ENCODE measurements at places on chromosomes 5 and 9.

DNA sequence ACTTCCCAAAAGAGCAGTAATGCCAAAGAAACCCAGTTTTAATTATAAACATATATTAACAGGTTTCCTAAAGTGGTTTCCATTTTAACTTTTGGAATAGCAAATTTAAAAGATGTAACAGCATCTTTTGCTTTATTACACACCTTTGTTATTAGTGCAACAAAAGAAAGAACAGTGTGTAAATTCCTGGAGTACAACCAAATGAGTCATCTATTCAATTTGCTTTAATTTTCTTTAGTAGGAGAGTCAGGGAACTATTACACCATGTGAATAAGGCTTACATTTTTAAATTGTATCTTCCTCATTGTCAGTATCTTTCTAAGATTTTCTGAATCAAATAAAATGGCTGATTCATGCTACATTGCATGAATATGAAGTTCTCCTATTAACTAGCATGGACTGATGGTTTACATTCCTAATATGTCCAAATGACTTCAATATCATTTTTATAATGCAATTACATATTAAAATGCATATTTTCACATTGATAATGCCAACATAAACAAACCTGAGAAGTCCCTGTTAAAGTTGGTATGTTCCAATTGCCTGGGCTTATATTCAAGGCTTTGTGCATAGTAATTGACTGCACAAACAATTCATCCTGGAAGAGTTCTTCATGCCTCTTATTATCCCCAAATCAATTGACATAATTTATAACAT lies 22.5 kb downstream of the EDIL3 start:
- no peak for DNase-seq

- no peak for DNase-seq
Measured at GRCh38 chr5:84383816-84384603, 670 bp downstream of the EDIL3 start.

DNA sequence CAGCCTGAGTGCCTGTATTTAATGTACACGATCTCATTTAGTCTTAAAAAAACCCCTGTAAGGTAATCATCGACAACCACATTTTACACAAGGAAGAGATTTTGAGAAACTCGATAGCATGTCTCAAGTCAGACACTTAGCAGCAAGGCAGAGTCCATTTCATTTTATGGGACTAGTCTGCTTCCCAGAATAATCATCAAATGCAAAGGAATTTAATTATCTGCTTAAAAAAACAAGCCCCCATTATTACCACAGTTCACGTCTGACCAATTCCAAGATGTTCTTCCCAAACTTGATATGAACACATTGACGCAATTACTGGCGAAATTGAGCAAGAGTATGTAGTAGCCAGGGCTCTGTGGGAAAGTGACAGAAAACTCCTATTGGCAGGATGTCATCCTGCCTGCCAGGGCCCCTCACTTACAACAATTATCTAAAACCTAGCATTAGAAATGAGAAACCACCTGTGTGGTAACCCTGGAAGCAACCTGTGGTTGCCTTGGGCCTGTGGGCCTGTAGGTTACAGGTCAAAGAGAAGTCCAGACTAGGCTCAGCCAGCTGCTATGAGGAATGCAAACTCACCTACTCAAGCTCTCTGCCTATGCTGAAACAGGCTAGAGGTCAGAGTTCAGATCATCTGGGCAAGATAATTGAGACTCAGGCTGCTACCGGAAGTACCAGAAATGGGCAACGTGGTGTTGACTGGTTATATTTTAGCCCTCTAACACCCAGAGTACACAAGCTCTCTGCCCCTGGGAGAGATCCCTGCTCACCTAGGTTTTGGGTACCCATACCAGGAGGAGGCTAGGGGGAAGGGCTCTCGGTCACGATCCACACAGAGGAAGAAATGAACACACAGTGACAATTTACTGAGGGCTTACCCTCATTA lies 1.6 kb downstream of the B4GALT1 start:
- peak; percentile 11 for DNase-seq

GRCh38 chr5:127981498-127981897 lies 102.1 kb upstream of the SLC12A2 start:
- no peak for DNase-seq

- no peak for DNase-seq
Measured at GRCh38 chr5:179769796-179770195, 24.0 kb upstream of the LTC4S start.

DNA sequence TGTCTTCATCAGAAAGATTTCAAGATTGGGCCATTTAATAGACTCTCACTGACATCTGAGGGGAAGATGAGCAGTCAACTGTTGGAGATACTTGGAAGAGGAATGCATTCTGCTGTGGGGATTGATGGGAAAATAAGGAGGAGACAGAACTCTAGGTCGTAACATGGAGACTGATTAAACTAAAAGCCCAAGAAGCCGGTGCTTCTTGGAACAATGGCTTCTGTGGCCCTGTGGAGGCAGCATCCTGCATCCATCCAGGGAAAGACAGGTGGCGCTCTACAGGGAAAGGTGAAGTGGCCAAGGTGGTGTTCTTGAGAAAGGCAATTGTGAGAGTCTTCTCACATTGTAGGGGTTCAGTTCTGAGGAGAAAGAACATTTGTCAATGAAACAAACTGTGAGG lies 31.3 kb downstream of the ZFAND5 start:
- DNase-seq, result no peak

DNA sequence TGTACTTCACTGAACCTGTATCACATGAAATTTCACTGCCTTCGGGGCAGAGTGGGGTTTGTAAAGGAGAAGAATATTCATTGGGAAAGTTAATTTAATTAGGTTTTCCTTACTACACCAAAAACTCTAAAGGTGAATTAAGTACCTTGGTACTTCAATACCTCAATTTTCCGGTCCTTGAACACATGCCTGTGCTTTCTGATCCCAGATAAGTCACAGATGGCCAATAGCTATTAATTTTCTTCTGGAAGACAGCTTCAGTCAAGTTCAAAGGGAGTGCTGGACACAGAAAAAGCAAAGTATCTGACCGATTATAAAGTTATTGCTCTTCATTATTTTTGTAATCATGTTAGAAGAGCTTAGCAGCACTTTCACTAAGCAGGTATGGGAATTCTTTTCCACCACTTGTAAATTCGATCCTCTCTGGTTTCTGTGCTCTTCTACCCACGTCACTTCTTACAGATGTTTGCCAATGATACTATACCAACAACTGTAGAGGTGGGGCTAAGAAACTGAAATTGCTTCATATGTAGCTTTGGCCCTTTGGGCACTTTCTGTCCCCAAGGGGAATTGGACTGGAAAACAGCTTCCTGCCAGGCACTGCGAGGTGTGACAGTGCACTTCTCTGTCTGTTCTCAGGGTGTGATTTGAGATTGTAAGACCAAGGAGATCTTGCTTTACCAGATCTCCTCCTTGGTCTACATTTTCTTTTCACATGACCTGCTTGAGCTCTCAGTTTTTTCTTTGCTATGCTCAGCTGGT lies 164.0 kb downstream of the CCDC192 start:
- DNase-seq, result no peak

DNA sequence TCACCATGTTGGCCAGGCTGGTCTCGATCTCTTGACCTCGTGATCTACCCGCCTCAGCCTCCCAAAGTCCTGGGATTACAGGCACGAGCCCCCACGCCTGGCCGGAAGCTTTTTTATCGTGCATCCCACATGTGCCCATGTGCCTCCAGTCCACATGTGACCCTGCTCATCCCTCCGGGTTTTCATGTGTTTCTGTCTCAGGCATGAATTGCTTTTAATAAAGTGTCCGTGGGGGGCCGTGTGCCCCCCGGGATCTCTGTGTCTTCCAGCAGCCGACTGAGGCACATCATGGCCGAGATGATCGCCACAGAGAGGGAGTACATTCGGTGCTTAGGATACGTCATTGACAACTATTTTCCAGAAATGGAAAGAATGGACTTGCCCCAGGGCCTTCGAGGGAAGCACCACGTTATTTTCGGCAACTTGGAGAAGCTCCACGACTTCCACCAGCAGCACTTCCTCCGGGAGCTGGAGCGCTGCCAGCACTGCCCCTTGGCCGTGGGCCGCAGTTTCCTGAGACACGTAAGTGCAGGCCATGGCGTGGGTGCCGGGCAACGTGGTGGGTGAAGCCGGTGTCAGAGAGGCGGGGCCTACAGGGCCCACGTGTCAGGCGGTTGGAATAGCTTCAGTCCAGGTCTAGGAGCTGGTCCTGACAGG lies 22.1 kb upstream of the LRRC14B start:
- DNase-seq, result no peak

- no peak for DNase-seq
Measured at GRCh38 chr9:113427629-113428028, 17.1 kb downstream of the C9orf43 start.

DNA sequence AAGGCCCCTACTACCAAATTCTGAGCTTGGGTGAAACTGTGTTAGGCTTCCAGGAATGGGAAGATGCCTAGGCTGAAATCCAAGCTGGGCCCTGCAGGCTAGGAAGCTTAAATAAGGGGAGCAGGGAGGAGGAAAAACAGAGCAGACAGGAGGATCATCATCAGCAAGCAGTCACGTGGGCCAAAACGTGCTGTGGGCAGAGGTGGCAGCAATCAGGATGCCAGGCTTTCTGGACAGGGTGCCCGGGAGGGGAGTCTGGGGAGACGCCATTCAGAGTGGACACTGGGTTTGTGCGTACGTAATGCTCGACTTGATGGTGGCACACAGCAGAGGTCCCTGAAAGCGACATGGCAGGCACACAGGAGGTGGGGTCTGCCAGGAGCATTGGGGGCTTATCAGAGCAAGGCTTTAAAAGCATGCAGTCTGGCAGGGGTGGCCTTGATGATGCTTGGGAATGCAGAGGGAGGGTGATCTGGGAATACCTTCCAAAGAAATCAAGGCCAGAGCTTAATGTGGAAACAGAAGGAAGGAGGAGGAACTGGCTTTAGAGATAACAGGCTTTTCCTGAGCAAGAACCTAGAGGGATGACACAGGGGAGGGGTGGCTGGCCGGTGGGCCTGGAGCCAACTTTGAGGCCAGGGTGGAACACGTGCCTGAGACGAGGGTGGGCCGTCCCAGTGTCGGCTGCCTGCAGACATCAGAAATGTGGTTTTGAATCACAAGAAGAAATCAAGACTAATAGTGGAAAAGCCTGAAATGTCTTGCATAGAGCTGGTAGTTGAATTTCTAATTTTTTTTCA lies 212.5 kb downstream of the GADD45G start:
- DNase-seq, result no peak

DNA sequence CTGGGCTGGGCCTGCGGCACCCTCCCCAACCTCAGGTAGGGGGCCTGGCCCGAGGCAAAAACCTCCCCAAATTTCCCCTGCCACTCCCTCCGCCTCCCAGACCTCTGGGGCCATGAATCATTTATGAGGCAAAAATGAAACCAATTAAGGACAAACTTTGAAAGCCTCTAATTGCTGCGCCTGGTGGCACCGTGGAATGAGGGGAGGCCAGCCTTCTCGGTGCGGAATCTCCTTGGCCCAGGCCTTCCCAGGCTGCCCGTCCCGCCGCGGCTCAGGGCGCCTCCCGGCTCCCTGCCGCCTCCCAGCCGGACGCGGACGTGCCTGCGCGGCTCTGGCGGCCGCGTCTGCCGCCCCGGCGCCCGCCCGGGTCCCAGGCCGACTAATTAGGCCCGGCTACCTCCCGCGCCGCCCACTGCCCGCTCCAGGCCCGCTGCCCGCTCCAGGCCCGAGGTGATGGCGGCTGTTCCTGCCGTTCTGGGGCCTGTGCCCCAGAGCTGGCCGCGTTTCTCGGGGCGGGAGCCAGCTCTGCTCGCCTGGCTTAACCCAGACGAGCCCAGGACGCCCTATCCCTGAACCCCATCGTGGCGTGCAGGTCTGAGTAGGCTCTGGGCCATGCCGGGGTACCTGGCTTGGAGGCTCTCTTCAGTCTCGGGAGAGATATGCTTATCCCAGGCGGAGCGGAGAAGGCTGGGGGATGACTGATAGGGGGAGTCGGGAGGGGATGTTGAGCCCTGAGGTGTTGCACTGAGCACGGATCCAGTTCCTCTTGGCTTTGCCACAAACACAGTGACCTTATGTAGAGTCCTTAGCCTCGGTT lies 20.1 kb downstream of the CXXC5 start:
- no peak for DNase-seq

DNA sequence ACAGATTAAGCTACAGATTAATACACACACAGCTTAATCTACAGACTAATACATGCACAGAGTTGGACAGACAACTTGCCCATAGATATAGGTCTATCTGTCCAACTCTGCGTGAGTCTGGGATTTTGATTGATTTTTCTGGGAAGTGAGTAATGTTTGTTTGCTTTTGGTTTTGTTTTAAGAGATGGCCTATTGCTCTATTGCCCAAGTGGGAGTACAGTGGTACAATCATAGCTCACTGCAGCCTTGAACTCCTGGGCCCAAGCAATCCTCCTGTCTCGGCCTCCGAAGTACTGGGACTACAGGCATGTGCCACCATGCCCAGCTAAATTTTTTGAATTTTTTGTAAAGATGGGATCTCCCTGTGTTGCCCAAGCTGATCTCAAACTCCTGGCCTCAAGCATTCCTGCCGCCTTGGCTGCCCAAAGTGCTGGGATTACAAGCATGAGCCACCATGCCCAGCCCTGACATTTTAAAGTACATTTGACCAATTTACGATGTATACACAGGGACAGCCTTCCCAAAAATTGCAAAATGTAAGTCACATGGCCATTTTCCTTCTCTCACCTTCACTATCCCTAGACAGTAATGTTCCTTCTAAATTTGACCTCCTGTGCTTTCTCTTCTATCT lies 50.8 kb downstream of the PAPPA start:
- DNase-seq, result no peak

DNA sequence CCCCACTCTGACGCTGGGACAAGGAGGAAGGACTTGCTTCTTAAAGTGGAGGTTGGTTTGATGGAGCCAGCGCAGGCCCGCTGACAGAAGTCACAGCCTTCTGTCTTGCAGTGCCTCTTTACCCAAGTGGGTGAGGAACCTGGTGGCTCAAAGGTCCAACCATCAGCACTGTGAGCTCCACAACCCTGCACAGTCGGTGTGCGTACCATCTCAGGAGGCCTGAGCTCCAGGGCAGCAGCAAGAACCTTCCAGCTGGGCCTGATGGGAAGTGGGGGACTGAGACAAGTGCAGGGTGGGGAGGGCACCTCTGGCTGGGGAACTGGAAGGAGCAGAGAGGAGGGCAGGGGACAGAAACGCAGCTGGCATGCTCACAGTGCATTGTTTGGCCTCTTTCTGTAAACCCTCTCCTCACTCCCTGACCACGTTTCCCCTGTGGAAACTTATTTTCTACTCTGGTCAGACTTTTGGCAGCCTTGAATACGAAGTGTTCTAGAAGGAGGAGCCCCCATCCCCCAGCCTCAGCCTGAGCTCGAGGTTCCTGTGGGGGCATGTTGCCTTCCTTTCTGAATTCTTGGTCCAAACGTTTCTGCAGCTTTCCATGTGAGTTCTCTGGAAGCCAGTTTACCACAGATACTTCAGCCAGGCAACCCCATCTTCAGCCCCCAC lies 178.5 kb upstream of the PITX1 start:
- DNase-seq, result no peak

GRCh38 chr5:137296213-137296781 lies 202.8 kb downstream of the SPOCK1 start:
- no peak for DNase-seq

Measured in activated CD4-positive, alpha-beta T cell treated with anti-CD3 and anti-CD28 coated beads, Interleukin-2, amount 50 U/mL, for 1 hour (primary cell).